ENCODE measurements at places on chromosomes 16 and 17. TPM values are rescaled to one million over a fixed set of nuclear protein-coding genes. Genes with fewer than 3 reads are reported as not detected.

TANC2 gene
- total RNA-seq, result 22.8 TPM

ITGAL gene
- total RNA-seq, result 128 TPM

DNA sequence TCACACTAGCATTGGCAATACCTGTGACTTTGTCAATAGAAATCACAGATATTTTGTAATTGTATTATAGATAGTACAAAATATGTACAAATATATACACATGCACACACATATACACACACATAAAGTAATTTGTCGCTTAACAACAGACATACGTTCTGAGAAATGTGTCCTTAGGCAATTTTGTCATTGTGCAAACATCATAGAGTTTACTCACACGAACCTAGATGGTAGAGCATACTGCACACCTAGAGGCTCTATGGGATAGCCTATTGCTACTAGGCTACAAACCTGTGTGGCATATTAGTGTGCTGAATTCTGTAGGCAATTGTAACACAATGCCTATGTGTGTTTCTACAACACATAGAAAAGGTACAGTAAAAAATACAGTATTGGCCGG, 11.0 kb downstream of the UNC119 start:
- H3K4me1 ChIP-seq, result no peaks in the 10 kb centered on the region
- no peak overlapping the region for H3K27ac ChIP-seq
- no peak overlapping the region for H3K4me3 ChIP-seq
- H3K36me3 ChIP-seq, result peaks cover 1% of the 10 kb centered on the region
- no peaks in the 10 kb centered on the region for H3K27me3 ChIP-seq
- no peak for DNase-seq

DNA sequence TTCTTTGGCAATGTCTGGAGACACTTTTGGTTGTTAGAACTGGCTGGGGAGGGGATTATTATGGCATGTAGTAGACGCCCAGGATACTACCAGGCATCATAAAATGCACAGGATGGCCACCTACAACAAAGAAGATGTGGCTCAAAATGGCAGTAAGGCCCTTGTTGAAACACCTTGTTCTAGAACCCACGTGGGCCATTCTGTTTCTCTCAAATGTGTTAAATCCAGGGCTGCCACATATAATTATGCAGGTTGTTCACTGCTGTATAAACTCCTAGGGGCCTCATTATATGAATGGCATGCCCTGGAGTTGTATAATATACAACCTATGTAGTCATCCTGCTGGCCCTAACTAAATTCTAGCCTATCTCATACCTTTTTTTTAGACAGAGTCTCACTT, 123.5 kb upstream of the HAS3 start:
- no peaks in the 10 kb centered on the region for H3K27me3 ChIP-seq
- no peaks in the 10 kb centered on the region for H3K4me1 ChIP-seq
- no peak overlapping the region for H3K4me3 ChIP-seq
- H3K27ac ChIP-seq, result no peak overlapping the region
- H3K36me3 ChIP-seq, result peaks cover 86% of the 10 kb centered on the region

DNA sequence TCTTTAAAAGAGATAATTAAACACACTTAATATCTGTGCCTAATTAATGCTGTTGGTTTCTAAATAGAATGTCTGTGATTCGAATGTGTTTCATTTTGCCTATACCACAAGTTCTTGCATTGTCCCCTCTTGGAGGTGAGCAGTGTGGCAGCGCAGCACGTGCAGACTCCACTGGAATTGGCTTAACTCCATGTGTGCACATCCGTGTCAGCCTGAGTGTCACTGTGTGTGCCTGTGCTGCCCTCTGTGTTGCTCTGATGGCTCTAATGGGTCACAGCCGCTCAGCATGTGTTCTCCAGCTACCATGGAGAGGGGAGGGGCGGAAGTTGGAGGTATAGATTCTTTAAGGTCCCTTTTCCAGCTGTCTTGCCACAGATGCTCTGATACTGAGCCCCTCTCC, 226.6 kb downstream of the SPECC1 start:
- DNase-seq, result no peak
- no peak overlapping the region for H3K27ac ChIP-seq
- H3K36me3 ChIP-seq, result no peaks in the 10 kb centered on the region

GRCh38 chr17:79393358-79394052, 217.3 kb downstream of the RBFOX3 start:
- H3K27ac ChIP-seq, result no peak overlapping the region
- peak; percentile 92 for DNase-seq
- no peaks in the 10 kb centered on the region for H3K36me3 ChIP-seq
- peaks cover 97% of the 10 kb centered on the region for H3K27me3 ChIP-seq
- no peak overlapping the region for H3K4me3 ChIP-seq
- H3K4me1 ChIP-seq, result no peaks in the 10 kb centered on the region

DNA sequence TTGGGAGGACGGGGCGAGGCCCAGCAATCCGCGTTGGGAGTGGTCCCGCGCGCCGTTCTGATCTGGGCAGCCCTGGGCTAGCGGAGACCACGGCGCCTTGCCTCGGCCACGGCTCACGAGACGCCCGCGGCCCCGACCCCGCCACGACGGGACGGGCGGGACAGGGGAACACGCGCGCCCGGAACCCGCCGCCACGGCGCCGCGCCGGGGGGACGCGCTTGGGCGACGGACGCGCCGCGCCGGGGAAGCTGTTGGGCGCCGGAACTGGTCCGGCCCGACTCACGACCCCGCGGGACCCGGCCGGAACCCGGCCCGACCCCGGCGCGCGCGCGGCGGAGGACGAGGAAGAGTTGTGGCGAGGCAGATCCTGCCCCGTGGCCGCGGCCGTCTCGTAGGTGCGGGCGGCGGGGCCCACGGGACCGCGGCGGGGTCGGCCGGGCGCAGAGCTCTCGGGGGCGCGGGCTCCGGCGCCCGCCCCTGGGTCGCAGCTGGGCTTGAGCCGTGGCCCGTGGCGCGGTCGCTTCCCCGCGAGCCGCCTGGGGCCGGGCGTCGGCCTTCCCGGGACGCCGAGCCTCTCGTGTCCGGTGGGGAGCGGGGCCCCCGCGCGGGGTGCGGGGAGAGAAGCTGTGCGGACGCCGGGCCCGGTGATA, at the start of gene ACSF3:
ACSF3 (plus strand) TSS at position 251 of the 650 bp plus-strand sequence. CDS start 6,830 bp downstream, outside the sequence.
- H3K36me3 ChIP-seq, result no peaks in the 10 kb centered on the region
- peaks cover 8% of the 10 kb centered on the region for H3K27me3 ChIP-seq
- H3K4me3 ChIP-seq, result peak within 1 kb of the TSS; percentile 74

DNA sequence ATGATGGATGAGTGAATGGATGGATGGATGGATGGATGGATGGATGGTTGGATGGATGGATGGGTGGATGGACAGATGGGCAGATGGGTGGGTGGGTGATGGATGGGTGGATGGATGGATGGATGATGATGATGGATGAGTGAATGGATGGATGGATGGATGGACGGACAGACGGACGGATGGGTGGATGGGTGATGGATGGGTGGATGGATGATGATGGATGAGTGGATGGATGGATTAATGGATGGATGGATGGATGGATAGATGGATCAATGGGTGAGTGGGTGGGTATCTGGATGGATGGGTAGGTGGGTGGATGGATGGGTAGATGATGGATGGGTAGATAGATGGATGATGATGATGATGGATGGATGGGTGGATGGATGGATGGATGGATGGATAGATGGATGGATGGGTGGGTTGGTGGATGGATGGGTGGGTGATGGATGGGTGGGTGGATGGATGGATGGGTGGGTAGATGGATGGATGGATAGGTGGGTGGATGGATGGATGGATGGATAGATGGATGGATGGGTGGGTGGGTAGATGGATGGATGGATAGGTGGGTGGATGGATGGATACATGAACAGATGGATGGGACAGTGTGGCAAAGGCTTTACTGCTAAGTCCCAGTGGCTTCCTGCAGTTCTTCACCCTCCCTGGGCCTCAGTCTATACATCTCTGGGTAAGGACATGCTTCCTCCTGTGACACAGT, 30.2 kb upstream of the ZFPM1 start:
- no peaks in the 10 kb centered on the region for H3K27me3 ChIP-seq
- no peak for DNase-seq
- peaks cover 8% of the 10 kb centered on the region for H3K4me1 ChIP-seq
- no peak overlapping the region for H3K27ac ChIP-seq
- no peak overlapping the region for H3K4me3 ChIP-seq
- no peaks in the 10 kb centered on the region for H3K36me3 ChIP-seq
